ENCODE measurements at places on chromosomes 16 and 17.

GRCh38 chr17:27536781-27537180 is 80.5 kb downstream of the KSR1 start:
- DNase-seq = no peak

DNA sequence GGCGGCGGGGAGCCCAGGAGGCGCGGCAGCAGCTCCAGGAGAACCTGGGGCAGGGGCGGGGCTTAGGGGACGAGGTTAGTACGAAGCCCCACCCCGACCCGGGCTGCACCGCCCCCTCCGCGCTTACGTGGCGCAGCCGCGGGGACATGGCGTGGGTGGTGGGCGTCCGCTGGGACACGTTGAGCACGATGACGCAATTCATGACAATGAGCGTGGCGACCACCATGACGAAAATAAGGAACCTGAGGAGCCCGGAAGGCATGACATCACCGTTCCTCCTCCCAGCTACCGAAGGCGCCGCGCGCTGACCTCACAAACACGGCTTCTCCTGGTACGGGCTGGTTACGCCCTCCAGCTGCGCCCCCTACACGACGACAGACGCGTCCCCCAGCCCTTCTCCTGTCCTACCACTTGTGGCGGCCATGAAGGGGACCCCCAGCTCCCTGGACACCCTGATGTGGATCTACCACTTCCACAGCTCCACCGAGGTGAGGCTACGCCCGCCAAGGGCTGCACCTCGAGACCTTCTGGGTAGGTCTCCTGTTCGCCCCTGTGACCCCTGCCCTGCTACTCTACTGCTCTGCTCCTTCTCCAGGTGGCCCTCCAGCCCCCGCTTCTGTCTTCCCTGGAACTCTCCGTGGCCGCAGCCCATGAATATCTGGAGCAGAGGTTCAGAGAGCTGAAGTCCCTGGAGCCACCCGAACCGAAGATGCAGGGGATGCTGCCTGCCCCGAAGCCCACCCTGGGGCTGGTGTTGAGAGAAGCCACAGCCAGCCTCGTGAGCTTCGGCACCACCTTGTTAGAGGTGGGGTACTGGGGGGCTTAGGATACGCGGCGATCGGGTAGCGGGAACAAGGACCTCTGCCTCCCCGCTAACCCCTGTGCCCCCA is at the start of gene C17orf107:
C17orf107 (plus strand) TSS at position 196 of the 890 bp plus-strand sequence; CDS start at position 423, 227 bp downstream.
- peak; percentile 23 for DNase-seq

DNA sequence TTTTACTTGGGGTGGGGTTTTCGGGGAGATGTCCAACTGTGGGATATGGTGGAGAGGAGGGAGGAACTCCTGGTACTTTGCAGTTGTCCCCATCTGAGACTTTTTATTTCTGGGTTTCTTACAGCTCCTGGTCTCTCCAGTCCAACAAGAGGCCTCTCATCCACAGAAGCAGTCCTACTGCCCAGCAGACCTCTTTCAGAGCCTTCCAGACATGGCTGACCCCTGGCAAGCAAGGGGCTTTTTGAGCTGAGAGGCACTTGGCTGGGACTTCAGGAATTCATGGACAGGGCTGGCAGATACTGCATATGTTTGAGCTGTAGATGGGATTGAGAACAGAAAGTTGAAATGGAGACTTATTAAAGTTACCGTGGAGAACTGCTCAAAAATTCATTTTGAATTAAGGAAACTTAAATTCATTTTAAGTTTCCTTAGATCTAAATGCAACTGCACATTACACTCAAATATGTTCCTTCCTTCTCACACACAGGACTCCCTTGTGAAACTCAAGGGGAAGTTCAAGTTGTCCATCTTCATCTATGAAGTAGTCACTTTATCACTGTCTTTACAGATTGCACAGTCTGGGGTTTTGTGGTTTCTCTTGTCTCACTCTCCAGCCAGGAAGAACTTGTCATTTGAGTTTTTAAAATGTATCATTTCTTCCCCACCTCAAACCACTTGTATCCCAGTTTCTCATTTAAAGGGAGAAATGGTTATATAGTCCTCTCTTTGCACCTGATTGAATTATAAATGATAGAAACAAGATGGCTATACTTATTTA is 1.1 kb downstream of the LASP1NB start:
- DNase-seq = no peak

DNA sequence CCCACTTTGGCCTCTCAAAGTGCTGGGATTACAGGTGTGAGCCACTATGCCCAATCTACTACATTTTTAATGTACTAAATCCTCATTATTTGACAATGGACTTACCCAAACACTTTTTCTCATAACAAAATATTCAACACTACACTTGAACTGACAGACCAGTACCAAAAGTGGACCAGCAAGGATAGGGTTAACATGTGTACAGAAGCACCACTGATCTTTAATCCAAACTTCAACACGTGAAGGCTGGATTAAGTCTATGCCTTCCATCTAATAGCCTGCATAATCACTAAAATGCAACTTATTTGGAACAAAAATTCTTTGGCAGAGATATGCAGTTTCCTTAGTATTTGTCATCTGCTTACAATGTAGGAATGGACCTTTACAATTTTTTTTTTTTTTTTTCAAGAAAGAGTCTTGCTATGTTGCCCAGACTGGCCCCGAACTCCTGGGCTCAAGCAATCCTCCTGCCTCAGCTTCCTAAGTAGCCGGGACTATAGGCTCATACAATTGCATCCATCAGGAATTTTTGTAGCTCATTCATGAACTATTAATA is 60.0 kb upstream of the BCAR1 start:
- DNase-seq = no peak

Data from astrocyte of the cerebellum (primary cell).